NCI-H1048 (cell line): ENCODE measurements at places on chromosomes 13 and 19.

DNA sequence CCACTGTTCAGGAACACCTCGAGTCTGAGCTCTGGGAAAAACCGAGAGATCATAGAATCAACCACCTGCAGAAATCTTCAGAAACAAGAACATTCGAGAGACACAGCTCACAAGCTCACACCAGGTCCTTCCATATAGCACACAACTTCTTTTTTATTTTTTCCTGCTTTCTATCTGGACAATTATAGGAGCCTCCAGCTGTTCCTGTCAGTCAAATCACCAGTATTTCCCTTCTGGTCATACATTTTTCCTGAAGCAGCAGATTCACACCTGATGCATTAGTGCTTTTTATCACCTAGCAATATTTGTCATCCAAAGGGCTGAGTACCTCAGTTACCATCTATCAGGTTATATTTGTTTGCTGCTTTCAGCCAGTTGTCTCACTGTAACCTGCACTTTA lies 323.5 kb downstream of the FOXO1 start:
- no peak for DNase-seq

DNA sequence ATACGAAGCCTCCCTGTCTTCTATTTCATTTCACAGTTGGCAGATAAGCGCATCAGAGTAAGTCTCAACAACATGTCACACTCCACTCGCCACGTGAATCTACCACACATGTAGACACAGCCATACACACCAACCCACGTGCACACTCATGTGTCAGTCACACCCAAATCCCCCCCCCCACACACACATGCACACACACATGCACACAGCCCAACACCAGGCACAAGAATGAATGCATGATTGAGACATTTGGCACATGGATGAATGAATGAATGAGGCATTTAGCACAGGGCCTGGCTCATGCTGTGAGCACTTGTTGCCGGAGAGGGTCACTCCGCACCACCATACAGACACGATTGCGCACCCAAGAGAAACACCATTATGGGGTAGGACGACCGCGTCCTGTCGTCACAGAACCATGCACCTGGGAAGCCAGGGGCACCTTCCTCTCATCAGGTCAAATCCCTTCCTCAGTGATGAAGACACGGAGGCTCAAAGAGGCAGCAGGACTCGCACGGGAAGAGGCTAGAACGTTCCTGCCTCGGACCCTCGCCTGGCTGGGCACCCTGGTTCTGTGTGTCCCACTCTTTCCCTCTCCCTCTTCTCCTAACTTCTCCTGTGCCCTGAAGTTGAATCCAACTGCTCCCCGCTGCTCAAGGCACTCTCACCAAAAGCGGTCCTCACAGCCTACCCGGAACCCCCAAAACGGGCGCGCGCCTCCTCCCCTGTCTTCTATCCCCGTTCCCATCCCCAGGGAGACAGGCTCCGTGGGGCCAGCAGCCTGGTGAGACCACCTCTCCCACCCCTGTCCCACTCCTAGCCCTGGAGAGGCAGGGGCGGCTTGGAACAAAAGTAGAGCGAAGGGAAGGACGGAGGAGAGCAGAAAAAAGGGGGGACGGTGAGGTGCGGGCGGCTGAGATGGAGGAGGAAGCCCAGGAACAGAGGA lies 1.3 kb downstream of the MEIS3 start:
- no peak for DNase-seq

DNA sequence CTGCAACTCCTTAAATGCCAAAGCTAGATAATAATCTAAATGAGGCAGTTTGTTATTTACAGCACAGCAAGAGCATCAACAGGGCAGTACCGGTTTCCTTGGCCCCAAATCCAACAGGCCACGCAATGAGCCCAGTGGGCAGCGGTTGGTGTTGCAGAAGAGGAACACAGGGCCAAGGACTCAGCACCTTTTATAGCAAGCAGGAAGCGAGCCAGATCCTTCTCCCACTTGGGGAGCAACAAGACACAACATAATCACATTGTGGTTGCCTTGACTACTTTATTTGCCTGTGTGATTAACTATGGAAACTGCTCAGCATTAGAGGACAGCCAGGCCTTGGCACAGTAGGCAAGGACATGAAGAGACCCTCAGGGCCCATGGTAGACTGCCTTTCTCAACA lies 67.1 kb upstream of the HTR2A start:
- no peak for DNase-seq

DNA sequence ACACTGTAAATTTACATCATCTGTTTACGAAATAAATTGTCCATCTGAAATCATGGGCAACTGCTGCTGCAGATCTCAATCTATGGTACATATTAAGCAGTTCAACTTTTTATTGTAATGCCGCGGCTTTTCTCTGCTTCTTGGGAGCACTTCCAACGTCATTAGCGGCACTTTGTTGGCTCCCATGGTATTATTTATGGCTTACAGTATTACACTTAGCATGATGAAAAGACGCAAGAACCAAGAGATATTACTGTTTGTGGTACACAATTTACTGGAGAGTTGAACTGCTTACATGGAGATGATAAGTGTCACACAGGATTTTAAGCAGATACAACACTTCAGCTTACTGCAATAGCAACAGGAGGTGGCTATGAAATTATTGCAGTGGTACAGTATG lies 442.1 kb downstream of the PCDH20 start:
- no peak for DNase-seq

DNA sequence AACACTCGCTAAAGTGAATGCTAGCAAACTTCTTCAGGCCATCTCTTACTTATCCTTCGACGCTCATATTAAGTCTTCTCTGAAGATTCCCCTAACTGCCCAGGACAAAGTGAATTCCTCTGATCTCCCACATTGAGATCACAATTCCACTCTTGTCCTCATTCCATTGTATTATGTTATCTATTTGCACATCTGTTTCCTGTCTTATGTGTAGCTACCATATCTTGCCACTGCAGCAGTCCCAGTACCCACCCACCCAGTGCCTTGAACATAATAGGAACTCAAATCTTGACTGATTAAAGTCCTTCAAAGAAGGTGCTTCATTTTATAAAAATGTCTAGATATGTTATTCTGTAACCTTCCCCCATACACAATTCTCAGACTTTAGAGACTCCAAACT lies 702.3 kb downstream of the DIAPH3 start:
- no peak for DNase-seq

- no peak for DNase-seq
These were observed 21.2 kb downstream of the ELAVL1 start for GRCh38 chr19:7983995-7984837.

- DNase-seq = no peak
These were observed 1534.7 kb downstream of the OLFM4 start for GRCh38 chr13:54563286-54563685.

GRCh38 chr13:24232474-24232873 lies 72.0 kb downstream of the SPATA13 start:
- DNase-seq = no peak

DNA sequence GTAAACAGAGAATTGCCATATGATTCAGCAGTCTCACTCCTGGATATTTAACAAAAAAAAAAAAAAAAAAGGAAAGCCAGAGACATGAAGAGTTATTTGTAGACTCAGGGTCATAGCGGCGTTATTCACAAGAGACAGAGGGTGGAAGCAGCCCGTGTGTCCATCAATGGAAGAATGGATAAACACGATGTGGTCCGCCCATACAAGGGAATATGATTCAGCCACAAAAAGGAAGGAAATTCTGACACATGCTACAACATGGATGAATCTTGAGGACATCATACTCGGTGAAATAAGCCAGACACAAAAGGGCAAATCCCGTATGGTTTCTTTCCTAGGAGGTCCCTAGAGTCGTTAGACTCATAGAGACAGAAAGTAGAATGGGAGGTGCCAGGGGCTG lies 14.8 kb downstream of the ACSBG2 start:
- DNase-seq = no peak

- no peak for DNase-seq
These were observed 17.8 kb downstream of the HNRNPM start for GRCh38 chr19:8462571-8462970.

GRCh38 chr13:41654796-41655195 lies 197.4 kb downstream of the RGCC start:
- no peak for DNase-seq
